DMS79 treated with DMSO at 0.1 percent for 48 hours (cell line): ENCODE measurements at places on chromosomes 1 and 21.

DNA sequence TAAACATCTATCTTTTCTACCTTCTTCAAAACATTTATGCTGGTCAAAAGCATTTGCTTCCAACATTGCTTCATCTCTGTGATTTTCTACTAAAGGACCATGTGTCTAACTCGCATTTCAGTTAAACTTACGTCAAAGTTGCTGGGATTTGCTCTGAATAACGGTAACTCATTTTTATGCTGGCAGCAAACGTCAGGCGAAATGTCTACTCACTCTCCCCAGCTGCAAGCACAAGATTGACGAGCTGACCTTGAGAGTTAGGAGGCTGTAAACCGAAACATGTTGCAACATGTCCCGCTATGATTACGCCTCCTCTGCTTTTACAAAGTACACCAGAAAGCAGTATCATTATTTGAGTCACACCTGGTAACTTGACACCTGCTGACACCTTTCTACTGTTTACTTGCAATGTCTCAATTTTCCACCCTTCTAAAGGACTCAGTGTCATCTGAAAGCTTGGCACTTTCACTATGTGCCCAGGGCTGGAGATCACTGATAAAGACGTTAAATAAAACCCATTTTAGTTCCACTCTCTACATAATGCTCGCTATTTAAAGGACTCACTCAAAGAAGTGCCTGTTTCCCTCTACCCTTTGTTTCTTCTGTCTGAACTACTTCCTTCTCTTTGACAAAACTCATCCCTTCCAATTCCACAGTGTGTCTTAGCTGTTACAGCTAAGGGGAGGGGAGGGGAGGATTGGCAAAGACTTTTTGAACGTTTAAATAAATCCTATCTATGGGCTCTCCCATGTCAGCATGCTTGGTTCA, 111.9 kb downstream of the PTPN14 start:
- DNase-seq, result peak; percentile 48

DNA sequence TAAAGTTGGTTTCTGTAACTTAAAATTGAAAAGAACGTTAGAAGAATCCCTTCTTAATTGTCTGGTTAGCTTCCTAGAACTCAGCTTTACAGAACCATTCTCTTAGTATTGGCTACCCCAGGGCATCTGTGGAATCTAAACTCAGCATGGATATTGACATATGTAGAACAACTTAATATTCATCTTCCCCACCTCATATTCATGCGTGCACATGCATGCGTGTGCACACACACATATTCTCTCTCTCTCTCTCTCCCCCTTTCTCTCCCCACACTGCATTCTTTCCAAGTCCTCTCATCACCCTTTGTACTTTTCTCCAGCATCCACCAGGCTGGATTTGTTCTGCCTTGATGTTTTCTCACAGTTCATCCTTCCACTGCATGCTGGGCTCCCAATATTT, 13.4 kb downstream of the PIGM start:
- no peak for DNase-seq

- DNase-seq, result no peak
These were observed 4.1 kb downstream of the UQCRHL start for GRCh38 chr1:15803380-15803779.

DNA sequence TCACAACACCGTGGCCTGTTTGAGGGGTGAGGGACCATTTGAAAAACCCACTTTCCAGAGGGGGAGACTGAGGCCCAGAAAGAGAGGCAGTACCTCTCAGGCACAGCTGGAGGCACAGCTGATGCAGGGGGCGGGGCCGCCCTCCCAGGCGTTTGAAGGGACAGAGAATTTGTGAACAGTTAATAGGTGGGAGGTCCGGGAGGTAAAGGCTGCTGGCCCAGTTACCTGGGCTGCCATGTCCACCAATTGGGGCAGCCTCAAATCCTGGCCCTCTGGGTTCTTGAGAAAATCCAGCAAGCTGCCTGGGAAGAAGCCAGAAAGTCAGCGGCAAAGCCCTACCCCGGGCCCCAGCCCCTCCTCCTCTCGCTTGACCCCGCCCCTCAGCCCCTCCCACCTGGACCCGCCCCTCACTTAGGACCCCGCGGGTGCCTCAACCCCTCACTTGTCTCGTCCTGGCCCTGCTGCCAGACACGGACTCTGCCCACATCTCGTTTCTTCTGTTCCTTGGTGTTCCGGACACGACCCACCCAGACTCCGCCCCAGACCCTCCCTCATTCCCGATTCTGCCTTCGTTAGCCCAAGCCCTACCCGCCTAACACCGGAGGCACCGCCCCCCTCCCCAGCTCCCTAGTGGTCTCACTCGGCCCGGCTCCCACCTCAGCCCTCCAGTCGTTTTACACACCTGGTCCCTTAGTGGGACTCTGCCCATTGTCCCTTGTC, 10.8 kb upstream of the AHDC1 start:
- no peak for DNase-seq

DNA sequence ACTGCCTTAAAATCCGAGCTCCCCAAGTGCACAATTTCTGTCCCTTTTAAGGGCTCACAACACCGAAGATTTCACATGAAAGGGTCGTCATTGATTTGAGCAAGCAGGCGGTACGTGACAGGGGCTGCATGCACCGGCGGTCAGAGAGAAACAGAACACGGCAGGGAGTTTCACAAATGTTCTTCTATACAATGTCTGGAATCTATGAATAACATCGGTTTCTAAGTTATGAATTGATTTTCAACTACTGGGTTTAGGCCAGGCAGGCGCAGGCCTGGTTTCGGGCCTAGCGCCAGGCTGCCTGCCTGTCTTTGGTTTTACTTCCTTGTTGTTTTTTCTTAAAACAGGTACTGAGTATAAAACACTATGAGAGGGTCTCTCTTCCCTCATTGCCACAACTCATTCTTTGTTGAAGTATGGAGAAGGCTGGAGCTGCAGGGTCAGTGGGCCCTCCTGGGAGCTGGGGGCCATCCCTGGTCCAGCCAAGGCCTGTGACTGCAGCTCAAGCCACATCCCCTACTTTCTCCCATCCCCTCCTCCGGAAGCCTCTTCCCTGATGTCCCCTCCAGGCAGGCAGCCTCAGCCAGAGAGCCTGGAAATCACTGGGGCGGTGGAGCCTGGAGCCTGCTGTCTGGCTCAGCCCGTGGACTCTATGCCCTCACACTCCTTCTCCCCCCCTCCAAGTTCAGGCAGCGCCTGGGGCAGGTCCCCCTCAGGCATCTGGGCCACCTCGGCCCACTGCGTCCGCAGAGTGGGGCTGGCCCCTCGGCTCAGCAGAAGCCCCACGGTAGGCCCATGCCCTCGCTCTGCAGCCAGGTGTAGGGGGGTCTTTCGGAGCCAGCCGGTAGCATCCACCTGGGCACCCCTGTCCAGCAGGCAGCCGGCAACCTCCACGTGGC, 2.4 kb downstream of the ANKRD65 start:
- DNase-seq, result no peak

- DNase-seq, result peak; percentile 23
These were observed 467.5 kb downstream of the PTPRU start for GRCh38 chr1:29703596-29704370.

- DNase-seq, result no peak
These were observed 780.5 kb downstream of the MRPL39 start for GRCh38 chr21:24826822-24827221.
